ENCODE measurements at places on chromosomes 6 and 20.

DNA sequence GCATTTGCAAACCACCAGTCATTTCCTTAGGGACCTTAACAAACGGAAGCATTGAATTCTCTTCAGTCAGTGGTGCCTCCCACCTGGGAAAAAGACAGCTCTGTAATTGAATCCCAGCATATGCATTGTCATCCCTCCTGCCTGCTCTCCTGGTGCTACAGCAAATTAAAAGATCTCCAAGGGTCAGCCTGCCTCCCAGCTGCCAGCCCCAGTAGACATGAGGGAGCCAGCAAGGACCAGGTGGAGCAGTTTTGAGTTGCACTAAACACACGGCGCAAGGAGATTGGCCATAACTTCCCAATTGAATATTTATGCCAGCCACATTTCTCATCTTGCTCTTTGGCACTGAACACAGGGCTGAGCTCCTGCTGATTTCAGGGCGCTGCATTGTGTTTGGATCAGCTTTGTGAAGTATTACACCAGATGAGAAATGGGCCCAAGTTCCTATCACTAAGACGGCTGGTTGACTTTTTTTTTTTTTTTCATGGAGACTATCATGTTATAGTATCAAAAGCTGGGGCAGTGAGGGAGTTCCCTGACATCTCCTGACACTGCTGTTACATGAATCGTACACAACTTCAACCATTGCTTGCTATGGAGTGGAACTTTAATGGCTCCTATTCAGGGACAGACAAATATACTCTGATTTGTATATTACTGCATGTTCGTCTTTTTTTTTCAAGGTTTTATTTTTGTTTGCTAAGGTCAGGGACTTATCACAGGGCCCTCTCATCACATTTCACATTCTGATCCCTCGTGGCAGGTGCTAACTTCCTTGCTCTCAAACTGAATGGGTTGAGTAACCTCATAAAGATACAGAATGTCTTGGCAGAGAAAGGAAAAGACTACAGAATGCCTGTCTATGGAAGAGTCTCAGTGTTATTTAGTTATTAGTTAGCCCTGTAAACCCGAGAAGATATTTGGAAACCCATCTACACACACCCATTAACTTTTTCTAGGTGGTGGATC is 191.1 kb downstream of the EYA4 start:
- peak; percentile 61 for DNase-seq

- DNase-seq, result no peak
Observed at GRCh38 chr20:47257771-47258170, 98.7 kb downstream of the ZMYND8 start.

- DNase-seq, result no peak
Observed at GRCh38 chr20:2798814-2799213, 1.6 kb downstream of the CPXM1 start.

- DNase-seq, result no peak
Observed at GRCh38 chr20:47704746-47705496, 80.4 kb downstream of the SULF2 start.

DNA sequence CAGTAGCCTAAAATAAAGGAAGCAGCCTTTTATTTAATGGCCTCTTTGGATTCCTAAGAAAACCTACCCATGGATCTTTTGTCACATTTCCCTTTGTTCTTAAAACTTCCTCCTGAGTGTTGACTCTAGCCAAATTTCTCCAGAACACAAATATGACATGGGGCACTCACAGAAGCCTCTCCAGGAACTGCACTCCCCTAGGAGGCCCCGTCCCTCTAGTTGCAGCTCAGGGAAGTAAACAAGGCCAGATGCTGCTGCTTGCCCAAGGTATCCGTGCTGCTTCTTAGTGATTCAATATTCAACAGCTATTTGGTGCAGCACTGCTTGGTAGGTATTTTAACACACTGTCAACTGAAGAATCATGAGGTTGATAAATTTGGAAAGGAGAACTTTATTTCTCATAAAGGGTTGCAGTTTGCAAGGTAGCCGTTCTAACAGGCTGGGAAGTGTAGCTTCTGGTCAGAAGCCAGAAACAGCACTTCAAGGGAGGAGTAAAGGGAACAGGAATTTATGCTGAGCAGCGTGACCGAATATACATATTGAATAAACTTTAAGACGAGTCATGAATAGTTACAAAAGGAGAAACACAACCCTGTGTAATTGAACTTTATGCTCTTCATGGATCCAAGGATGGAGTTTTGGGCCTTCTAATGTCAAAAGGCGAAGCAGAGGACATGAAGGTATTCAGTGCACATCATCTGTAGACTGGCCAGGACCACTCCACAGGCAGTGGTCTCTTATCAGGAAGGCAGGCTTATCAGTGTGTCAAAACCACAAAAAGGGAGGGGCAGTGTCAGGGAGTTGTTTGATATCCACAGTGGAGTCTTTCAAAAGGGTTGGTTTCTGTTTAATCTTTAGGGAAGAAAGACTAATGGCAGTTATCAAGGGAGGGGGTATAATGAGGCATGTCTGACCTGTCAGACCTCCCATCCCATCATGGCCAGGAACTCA is 63.3 kb downstream of the CD24 start:
- peak; percentile 28 for DNase-seq

GRCh38 chr6:138088326-138088762 is 18.9 kb downstream of the PERP start:
- no peak for DNase-seq

GRCh38 chr20:58684291-58684690 is 8.3 kb upstream of the NPEPL1 start:
- no peak for DNase-seq

DNA sequence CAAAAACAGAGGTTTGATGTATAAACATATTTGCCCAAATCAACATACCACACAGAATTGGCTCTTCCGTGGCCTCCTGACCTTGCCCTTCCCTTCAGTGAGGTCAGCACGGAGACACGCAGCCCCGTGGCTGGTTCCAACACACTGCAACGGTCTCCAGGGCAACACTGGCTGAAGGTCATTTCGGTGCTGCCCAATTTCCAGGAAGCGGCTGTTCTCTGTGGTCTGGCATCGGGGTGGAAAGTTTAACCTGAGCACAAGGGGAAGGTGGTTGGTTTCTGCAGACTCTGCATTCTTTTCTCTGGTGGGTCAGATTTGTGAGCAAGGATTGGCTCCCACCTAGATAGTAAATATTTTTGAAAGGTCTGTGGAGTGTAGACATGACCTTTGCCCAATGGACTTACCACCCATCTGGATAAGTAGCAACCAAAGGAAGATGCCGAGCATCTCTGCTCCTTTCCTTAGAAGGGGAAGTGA is 177.6 kb upstream of the PHACTR1 start:
- DNase-seq, result no peak

GRCh38 chr6:44630125-44631028 is 242.9 kb downstream of the CDC5L start:
- no peak for DNase-seq

GRCh38 chr20:56788671-56789610 is 159.8 kb downstream of the TFAP2C start:
- DNase-seq, result no peak

Measured in NCI-H1092 (cell line).